ENCODE measurements at places on chromosomes 2 and 18. TPM values are rescaled to one million over a fixed set of nuclear protein-coding genes. Genes with fewer than 3 reads are reported as not detected.

Gene ABCG8
- total RNA-seq: not detected

Gene COL4A4
- total RNA-seq: 3.0 TPM

Gene TTC21B
- 14.6 TPM for total RNA-seq

Gene CASP8
- 11.3 TPM for total RNA-seq

Gene OSR1
- 74.0 TPM for total RNA-seq

Gene SERPINB10
- total RNA-seq: not detected

Gene FKBP1B
- total RNA-seq: 5.9 TPM

Gene GALNT13
- total RNA-seq: 6.2 TPM

Gene CERKL
- total RNA-seq: not detected

Gene TET3
- total RNA-seq: 8.5 TPM

Gene C2orf81
- total RNA-seq: 2.7 TPM

Gene GORASP2
- 62.3 TPM for total RNA-seq

Gene NLRC4
- total RNA-seq: 4.0 TPM

Gene SLC35G4
- total RNA-seq: not detected

Measured in posterior vena cava (tissue), 2 donors.